NCI-H1092 (cell line): ENCODE measurements at places on chromosomes 2 and 18.

- no peak for DNase-seq
Observed at GRCh38 chr2:68057658-68058396, 5.0 kb downstream of the C1D start.

DNA sequence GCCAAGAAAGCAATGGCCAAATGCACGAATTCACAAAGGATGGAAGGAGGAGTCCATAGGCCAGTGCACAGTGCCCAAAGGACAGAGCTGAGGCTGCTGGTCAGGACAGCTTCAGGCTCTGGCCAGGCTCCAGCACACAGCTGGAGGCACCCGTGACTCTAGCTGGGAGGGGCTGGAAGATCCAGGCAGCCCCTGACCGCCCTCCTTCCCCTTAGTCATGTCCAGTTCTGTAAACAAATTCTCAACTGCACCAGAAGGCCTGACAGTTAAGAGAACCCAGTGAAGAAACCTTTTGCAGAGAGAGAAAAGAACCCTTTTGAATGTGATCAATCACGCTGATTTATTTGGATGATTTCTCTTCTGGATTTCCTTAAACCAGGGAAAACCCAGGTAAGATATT, 7.7 kb upstream of the YWHAQ start:
- DNase-seq: no peak

- no peak for DNase-seq
Observed at GRCh38 chr2:36965206-36965605, 1.1 kb downstream of the STRN start.

DNA sequence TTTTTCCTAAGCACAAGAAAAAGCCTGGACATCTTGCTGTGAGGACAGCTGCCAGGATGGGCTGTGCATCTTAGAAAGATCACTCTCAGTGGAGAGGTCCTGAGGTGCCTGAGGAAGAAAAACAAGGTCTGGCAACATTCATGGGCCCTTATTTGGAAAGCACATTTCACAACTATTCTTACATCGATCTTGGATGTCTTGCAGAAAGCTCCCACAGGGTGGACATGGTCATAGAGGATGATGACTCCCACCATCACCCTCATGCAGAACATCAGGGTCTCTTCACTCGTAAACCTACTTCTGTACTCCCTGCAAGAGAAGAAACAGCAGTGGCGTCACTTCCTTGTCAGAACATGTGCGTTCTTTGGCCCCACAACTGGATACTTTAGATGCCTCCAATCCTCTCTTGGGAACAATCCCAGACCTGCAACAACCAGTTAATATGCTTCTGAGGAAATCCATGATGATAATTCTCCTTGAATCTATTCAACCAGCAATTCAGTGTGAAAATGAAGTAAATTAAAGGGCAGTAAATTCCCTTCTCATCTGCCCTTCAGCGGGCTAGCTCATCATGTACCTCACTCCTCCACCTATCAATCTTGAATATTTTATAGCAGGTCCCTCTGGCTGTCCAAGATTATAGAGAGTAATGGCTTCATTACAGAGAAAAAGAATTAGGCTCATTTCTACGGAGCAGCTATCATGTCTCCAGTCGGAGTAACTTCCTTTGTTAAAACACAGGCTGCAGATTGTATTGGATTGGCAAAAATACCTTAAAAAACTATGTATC, 106.2 kb downstream of the CYRIA start:
- no peak for DNase-seq

DNA sequence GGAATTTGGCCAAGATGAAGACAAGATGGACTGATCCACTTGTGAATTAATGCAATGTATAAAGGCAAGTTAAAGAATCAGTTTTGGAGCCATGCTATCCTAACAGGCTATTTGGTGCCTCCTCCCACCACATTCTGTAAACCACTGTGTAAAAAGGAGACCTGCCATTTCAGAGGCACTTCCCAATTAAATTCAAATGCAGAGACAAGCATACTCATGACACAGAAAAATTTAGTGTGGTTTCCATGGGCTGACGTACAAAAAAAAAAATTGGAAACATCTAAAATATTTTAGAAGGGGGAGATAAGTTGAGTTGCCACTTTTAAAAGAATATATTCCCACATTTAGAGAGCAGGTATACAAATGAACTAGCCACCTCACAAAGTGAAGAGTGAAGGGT, 112.1 kb downstream of the TCF4 start:
- no peak for DNase-seq

- DNase-seq: no peak
Observed at GRCh38 chr2:67465623-67466022, 68.5 kb downstream of the ETAA1 start.

GRCh38 chr2:181367411-181367810, 89.8 kb upstream of the ITGA4 start:
- no peak for DNase-seq

GRCh38 chr2:107419191-107419590, 407.5 kb upstream of the RGPD4 start:
- DNase-seq: no peak

GRCh38 chr18:47858607-47859006, 71.9 kb downstream of the SMAD2 start:
- DNase-seq: no peak

- no peak for DNase-seq
Observed at GRCh38 chr2:176794392-176794791, 418.2 kb upstream of the HNRNPA3 start.

- DNase-seq: no peak
Observed at GRCh38 chr18:2572171-2572569, 813 bp downstream of the NDC80 start.

DNA sequence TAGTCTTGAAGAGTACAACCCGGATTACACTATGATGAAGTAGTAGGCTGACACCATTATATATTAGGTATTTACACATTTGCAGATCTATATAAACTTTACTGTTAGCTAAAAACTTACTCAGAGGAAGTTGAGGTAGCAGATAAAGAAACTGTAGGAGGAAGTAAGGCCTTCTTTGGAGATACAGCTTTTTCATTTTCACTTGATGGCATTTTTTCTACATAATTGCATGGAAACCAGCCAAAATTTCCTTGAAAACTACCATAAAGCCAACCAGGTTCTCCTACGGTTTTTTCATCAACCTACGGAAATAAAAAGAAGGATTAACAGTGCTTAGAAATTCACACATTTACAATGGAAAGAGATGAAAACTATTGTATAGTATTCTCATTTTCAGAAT, 86.6 kb downstream of the FAM228A start:
- no peak for DNase-seq

DNA sequence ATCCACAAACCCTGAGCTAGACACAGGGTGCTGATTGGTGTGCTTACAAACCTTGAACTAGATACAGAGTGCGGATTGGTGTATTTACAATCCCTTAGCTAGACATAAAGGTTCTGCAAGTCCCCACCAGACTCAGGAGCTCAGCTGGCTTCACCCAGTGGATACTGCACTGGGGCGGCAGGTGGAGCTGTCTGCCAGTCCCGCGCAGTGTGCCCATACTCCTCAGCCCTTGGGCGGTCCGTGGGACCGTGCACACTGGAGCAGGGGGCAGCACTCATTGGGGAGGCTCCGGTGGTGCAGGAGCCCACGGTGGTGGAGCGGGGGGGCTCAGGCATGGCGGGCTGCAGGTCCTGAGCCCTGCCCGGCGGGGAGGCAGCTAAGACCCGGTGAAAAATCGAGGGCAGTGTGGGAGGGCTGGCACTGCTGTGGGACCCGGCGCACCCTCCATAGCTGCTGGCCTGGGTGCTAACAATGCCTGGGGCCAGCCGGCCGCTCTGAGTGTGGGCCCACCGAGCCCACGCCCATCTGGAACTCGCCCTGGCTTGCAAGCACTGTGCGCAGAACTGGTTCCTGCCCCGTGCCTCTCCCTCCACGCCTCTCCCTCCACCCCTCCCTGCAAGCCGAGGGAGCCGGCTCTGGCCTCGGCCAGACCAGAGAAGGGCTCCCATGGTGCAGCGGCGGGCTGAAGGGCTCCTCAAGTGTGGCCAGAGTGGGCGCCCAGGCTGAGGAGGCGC, 75.6 kb downstream of the MOB4 start:
- DNase-seq: no peak

DNA sequence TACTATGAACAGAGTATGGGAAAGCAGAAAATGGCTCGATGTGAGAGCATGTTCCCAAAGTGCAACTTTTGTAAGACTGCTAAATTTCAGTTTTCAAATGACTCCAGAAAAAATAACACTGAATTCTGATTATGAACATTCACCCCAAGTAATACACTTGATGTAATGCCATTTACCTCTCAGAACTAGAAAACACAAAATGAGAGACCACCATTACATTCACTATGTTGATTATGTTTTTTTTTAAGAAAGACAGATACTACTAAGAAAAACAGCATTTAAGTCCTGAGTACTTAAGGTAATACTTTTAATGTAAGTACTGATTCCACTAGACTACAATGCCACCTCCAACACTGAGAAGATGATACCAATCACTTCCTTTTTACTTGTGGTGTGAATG, 38.5 kb downstream of the SFT2D3 start:
- no peak for DNase-seq

DNA sequence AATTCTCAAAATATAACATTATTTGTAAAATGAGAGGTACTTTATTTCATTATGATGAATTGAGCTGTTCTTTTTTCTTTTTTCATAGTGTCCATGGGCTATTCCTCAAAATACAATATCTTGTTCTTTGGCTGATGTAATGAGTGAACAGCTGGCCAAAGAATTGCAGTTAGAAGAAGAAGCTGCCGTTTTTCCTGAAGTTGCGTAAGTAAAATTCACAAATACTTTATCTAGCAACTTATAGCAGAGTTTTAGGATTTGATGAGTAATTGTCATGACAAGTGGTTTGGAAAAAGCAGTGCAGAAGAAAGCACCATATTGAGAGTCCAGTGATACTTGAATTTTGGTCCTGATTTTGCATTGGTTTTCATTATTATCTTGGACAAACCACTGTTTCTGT, 9.8 kb downstream of the RIOK3 start:
- no peak for DNase-seq
